Renal pelvis (tissue), 12 donors: ENCODE measurements at places on chromosomes 11 and 22. TPM values are rescaled to one million over a fixed set of nuclear protein-coding genes. Genes with fewer than 3 reads are reported as not detected.

The MIOX gene
- 4.2 TPM for polyA plus RNA-seq

The C22orf31 gene
- 0.76 TPM for polyA plus RNA-seq

DNA sequence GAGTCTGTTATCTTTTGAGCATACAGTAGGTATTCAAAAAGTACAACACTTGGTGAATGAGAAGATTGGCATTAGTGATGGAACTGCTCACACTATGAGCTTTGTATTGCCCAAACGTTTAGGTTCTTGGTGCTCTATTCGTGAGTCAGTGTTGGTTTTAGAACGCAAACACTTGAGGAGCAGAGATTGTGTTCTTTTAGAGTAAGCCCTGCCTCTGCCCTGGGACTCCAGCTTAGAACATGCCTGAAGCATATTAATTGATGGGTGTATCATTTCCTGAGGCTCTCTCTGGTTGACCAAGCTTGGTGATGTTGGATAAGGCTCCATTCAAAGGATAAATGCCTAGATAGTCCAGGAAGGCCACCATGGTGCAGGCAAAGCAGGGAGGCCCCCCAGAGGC lies 10.9 kb downstream of the MTNR1B start:
- DNase-seq: no peak

The RBM7 gene
- polyA plus RNA-seq: 46.9 TPM

The MS4A12 gene
- polyA plus RNA-seq: not detected

DNA sequence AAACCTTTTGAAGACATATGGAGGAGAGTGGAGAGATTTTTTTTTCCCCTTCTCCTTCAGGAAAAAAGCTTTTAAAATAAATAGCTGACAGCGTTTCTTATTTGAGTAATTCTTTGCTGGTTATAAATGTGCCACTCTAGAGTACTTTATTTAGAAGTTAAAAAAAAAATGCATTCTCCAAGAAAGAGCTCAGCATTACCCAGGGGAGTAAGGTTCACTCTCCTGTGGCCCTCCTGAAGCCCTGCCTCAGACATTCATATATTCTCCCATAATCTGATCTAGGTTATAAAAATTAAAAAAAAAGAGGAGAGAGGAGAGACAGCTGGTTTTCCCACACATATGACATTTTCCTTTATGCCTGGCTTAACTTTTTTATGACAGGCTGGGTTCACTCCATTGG lies 545.2 kb upstream of the CADM1 start:
- no peak for DNase-seq

GRCh38 chr11:28636566-28636965 lies 528.4 kb downstream of the METTL15 start:
- DNase-seq: no peak

GRCh38 chr11:65526744-65527143 lies 1.9 kb downstream of the SCYL1 start:
- no peak for DNase-seq

The CLDN25 gene
- not detected for polyA plus RNA-seq

DNA sequence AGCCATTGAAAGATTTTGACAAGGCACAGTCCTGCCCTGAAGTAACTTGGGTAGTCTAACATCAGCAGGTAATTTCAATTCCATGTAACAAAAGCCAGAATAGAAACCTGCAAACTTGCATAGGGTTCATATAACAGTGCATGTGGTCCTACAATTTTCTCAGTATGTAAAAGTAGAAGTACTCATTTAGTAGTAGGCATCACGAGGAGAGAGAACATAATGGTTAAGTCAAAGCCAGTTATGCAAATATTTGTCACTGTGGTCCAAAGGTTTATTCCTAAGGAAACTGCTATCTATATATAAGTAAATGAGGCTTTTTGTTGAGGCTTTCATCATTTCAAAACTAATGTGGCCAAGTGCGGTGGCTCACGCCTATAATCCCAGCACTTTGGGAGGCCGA lies 10.1 kb downstream of the ATP5MG start:
- DNase-seq: no peak

The GUCY1A2 gene
- polyA plus RNA-seq: 2.7 TPM

The KREMEN1 gene
- 21.5 TPM for polyA plus RNA-seq

The YIF1A gene
- polyA plus RNA-seq: 65.9 TPM

DNA sequence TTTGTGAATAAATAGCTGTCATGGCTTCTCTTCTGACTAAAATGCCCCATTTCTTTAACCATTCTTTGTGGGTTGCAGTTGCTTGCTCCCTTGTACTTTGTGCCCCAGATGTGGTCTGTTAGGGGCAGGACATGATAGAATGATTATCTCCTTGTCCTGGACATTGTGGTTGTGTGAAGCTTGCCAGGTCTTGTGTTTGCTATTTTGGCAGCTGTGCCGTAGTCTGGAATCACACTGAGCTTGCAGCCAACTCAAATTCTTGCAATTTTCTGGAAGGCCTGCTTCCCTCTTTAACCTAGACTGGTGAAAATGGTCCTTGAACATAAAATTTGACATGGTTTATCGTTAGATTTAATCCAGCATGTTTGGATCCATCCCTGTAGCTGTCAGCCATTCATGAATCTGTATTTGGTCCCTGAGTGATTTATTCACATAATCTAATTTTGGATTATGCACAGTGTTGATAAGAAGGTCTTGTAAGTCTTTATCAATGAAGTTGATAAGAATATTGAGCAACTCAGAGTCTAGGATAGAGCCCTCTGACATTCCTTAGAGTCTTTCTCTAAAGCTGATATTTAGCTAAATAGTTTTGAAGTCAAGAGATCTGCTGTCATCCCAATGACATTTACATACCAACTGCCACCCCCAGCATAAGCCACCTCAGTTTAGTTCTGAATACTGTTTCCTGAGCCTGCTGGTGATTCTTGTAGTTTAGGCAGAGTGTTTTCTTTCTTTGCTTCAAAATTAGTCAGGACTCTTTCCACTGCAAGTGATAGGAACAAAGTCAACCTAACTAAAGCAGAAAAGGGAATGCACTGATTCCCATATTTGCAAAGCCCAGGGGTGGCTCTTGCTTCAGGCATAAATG lies 9.8 kb downstream of the SPON1 start:
- no peak for DNase-seq

DNA sequence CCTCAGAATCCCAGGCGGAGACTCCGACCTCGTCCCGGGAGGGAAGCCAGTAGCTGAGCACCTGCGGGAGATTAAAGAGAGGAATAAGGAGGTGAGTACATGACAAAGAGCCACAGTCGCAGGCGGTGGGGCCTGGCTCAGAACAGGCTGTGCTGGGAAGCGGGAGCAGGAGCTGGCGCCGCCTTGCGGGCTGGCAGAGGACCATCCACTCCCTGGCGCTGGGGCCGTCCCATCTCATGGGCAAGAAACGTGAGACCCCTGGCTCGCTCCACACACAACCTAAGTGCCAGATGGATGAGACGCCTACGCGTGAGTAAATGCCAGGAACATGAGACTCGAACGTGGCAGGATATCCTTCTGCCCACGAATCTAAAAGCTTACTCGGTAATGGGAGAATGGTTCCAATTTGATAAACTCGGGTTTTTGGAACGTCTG lies 6.3 kb downstream of the CEND1 start:
- DNase-seq: peak; percentile 85

The GGT1 gene
- polyA plus RNA-seq: 80.4 TPM

GRCh38 chr22:38485783-38486182 lies 17.9 kb downstream of the KDELR3 start:
- no peak for DNase-seq

GRCh38 chr22:47367993-47368945 lies 605.8 kb downstream of the TBC1D22A start:
- DNase-seq: no peak

GRCh38 chr22:38270091-38270992 lies 2.5 kb downstream of the TMEM184B start:
- DNase-seq: no peak

The MED15 gene
- 61.4 TPM for polyA plus RNA-seq

DNA sequence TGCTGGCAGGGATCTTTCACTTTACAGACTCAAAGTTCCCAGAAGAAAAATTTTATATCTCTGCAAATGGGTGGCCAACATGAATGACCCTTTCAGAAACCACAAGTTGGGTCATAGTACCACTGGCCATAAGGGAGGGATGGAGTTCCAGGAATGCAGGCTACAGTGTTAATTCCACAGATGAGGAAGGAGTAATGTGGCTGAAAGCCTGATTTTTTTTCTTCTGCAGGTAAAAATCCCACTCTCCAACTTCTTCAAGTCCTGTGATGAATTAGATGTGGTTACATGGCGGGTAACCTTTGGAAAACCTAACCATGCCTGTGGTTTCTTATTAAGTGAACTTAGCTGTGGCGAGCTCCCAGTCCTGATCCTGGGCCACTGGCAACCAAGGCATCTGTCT lies 103.2 kb downstream of the SLC1A2 start:
- no peak for DNase-seq

DNA sequence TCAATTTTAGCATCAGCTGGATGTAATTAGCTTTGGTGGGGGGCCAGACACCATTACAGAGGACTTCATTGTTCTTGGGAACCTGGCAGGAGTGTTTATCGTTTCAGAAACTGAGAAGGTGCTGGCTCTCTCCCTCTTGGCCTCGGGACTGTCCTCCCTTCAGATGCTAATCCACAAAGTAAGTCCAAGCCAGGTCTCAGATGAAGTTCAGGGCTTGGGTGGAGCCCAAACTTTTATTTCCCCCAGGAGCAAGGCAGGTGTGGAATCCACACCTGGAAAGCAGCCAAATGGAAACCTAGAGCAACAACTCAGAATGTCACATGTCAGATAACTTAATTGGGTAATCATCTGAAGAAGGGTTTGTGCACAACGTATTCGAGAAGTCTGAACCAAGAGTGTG lies 119.2 kb downstream of the ME3 start:
- DNase-seq: no peak

DNA sequence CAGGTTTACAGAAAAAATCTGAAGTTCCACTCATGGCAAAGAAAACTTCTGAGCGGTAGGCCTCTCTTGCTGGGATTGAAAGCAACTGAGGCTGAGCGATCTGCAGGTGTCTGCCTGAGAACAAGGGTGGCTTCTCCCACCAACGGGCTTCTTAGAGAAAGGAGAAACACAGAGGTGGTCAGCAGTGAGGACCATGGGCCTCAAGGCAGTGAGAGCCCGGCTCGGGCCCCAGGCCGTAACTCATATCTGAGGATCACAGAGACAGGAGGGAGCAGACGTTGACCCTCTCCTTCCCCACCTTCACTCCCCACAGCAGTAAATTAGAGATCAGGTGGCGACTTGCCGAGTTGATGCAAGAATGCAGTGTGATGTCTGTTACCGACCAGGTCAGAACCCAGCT lies 50.9 kb upstream of the RTL6 start:
- DNase-seq: no peak

The TCN1 gene
- polyA plus RNA-seq: 0.16 TPM

GRCh38 chr22:49973018-49973961 lies 12.7 kb downstream of the PIM3 start:
- no peak for DNase-seq

The TIMP3 gene
- polyA plus RNA-seq: 106 TPM

The HEPHL1 gene
- polyA plus RNA-seq: not detected

DNA sequence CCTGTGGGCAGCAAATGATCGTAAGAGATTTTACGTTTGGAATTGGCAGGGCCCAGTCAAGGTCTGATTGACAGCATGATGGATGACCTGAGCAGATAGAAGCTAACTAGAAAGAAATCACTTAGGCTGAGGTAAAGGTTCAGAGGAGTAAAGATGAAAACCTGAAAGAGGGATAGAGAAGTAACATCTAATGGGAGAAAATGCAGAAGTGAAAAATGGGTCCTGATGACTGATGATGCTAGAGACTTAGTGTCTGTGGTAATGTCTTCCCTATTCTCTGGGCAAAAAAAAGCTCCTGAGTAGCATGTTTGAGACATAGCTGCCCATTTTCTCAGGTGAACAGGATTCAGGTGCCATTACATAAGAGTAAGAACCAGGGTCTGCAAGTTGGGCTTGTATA lies 628.8 kb upstream of the ANO5 start:
- DNase-seq: no peak
